ENCODE measurements at places on chromosomes 4 and X.

DNA sequence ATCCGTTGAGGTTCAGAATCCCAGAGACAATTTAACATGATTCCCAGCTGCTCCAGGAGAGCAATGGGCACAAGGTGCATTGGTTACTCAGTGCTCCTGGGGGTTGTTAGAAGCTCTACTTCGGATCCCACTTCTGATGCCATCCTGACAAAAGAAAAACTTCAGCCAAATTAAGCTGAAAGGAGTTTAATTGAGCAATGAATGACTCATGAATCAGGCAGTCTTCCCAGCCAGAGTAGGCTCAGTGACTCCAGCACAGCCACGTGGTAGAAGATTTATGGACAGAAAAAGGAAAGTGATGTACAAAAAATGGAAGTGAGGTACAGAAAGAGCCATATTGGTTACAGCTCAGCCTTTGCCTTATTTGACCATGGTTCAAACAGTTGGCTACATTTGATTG is 95.7 kb downstream of the PWWP3B start:
- no peak for DNase-seq

DNA sequence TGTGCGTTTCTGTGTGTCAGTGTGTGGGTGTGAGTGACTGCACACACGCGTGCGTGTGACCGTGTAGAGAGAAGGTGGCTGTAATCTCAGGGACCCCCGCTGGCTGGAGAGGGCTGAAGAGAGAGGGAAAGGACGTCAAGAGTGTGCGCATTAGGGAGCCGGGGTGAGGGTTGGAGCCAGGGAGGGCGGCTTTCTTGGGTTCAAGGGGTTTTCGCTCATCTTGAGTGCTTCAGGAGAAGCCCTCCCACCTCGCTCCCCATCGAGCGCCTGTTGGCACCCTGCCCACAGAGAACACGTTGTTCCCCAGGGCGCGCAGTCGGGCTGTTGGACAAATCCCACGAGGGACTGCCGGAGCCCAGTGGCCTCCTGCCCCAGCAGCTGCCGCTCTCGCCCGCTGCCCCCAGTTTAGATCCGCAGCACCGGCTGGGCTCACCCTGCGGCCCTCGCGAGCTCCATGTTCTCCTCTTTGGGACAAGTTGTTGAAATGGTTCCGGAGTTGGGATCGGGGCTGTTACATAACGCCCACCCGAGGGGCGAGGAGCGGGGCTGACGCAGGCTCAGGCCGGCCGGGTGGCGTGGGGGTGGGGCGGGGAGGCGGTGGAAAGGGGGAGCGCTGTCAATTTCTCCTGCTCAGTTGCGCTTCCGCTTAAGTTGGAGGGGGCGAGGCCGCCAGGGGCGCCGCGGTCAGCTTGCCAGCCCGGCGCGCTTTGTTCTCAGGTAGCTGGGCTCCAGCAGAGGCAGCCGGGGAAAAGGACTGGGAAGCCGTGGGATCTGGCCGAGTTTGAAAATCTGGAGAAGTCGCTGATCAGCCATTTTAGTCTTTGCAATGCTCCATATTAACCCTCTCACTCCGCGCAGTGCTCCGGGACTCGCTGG is 1.6 kb downstream of the GRIA2 start:
- no peak for DNase-seq

DNA sequence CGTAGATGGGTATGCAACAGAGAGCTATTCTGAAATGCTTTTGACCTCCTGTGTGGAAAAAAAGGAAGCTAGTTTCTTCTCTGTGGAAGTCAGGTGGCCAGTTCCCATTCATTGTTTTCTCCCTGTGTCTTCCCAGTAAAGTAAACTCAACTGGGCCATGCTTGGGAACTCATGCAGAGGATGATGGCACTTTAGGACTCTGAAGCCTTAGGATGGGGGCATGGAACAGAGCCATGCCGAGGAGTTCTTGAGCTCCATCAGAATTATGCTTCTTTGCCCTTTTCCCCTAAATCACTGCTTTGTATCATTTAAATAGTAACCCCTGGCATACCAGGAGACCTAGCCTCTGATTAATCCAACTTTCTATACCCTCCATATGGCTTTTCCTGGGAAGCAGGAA is 3.2 kb downstream of the TMEM164 start:
- no peak for DNase-seq

DNA sequence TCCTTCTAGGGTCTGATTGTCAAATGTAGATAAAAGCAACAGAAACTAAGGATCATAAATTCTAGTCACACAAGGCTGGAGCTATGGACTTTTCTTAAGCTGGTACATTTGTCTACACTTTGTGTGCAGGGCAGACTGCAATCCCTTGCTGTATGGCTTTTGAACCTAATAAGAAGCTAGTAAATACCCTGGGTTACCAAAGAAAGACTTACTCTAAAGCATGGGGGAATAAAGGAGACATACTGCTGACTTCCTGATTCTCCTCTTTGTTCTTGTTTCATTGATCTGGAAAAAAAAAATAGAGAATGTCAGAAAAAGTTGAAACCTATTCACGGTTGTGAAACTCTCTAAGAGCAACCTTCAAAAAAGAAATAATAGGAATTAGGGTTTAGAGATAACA is 216.6 kb upstream of the TLL1 start:
- no peak for DNase-seq

DNA sequence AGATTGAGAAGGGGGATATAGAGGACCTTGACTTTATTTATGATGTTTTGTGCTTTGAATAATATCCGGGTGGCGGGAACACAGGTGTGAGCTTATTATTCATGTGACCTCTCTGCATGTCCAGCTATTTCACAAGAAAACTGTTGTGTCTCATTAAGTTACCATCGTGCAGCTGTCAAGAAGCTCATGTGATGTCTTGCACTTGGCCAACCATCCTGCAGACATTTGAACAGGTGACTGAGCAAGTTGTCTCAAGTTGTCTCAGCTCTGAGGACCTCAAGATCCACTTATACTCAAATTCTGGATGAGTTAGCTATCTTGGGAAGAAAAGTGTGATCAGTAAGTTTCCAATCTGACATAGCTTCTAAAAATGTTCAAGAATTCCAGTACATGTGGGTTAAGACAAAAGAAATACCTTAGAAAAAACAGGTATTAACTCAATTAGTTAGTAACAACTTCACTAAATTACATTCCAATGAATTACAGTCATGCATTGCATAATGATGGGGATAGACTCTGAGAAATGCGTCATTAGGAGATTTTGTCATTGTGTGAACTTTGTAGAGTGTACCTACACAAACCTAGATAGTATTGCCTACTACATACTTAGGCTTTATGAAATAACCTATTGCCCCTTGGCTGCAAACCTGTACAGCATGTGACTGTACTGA is 462.2 kb downstream of the INPP4B start:
- no peak for DNase-seq

- DNase-seq: no peak
These were observed 22.6 kb downstream of the ACSL1 start for GRCh38 chr4:184803133-184803532.

Data from stimulated activated CD8-positive, alpha-beta memory T cell treated with anti-CD3 and anti-CD28 coated beads, Interleukin-15, amount 100 ng/mL, for 4 hours (primary cell).